AG04450 (cell line): ENCODE measurements at places on chromosomes 11 and 22. TPM values are rescaled to one million over a fixed set of nuclear protein-coding genes. Genes with fewer than 3 reads are reported as not detected.

Gene ASPHD2
- polyA plus RNA-seq = 1.9 TPM in 2 replicates

Gene EXPH5
- polyA plus RNA-seq = 0.26 and 0.37 TPM in 2 replicates

Gene VPREB1
- polyA plus RNA-seq = not detected in 2 replicates

Gene SOX10
- not detected in 2 replicates for polyA plus RNA-seq

Gene PLEKHA7
- polyA plus RNA-seq = 0.05 and 0.16 TPM in 2 replicates

Gene MS4A6A
- polyA plus RNA-seq = not detected in 2 replicates

Gene SLC7A4
- polyA plus RNA-seq = 0.11 and 0.24 TPM in 2 replicates
